ENCODE measurements at places on chromosomes 13 and 19. TPM values are rescaled to one million over a fixed set of nuclear protein-coding genes. Genes with fewer than 3 reads are reported as not detected.

Gene CAMSAP3
- polyA plus RNA-seq = 2.0 TPM

Gene FBXO27
- 8.8 TPM for polyA plus RNA-seq

Gene ZBTB32
- 0.09 TPM for polyA plus RNA-seq

Gene KISS1R
- 0.28 TPM for polyA plus RNA-seq

Gene TGFBR3L
- polyA plus RNA-seq = 2.6 TPM

Gene SH2D3A
- polyA plus RNA-seq = 5.5 TPM

Gene SIAH3
- polyA plus RNA-seq = not detected

Gene EPN1
- 106 TPM for polyA plus RNA-seq

Gene RXFP2
- polyA plus RNA-seq = not detected

Gene USHBP1
- 6.6 TPM for polyA plus RNA-seq

Gene CCDC169
- 3.1 TPM for polyA plus RNA-seq
